ENCODE measurements at places on chromosomes 4 and X.

- peak; percentile 66 for DNase-seq
Observed at GRCh38 chr4:121138039-121138825, 25.9 kb downstream of the TNIP3 start.

GRCh38 chrX:132090403-132091159 is 37.2 kb downstream of the FRMD7 start:
- DNase-seq: no peak

DNA sequence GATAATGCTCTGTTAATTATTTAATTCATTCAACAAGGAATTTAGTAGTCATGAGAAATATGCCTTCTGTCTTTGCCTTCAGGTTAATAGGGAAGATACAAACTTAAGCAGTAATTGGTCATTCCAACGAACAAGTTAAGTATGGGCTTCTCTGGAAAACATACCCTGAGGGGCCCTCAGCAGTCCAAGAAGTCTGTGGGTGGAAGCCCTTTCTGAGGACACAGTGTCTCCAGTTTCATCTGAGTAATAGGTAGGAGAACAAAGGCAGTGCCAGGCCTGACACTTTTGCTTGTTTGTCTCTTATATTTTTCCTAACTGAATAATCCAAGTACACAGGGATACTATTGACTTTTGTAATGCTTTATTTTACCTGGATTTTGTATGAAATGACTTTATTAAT is 262.5 kb downstream of the FBXW7 start:
- no peak for DNase-seq

DNA sequence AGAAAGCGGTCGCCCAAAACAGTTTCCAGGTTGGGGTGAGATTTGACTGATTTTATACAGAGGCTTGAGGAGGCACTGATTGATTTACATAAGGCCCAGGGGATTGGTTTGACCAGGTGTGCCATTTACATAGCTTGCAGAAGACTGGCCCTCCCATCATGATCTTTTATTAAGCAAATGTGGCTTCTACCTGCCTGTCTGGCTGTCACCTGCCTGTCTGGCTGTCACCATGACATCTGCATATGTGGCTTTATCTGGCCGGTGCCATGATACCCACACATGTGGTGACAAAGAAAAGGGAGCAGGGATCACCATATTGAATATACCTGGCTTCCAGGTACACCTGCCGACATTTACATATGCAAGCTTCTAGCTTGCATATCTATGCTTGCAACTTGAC is 17.0 kb upstream of the CDS1 start:
- DNase-seq: no peak

All from activated CD8-positive, alpha-beta memory T cell treated with anti-CD3 and anti-CD28 coated beads, Interleukin-2, amount 10 ng/mL, durations not matched to agents 7 days and 5 days (primary cell).